ENCODE measurements at places on chromosomes 2 and 18.

GRCh38 chr18:23833714-23834113 lies 144.5 kb downstream of the LAMA3 start:
- no peak for DNase-seq

GRCh38 chr2:26854283-26854827 lies 6.4 kb downstream of the DPYSL5 start:
- DNase-seq: no peak

DNA sequence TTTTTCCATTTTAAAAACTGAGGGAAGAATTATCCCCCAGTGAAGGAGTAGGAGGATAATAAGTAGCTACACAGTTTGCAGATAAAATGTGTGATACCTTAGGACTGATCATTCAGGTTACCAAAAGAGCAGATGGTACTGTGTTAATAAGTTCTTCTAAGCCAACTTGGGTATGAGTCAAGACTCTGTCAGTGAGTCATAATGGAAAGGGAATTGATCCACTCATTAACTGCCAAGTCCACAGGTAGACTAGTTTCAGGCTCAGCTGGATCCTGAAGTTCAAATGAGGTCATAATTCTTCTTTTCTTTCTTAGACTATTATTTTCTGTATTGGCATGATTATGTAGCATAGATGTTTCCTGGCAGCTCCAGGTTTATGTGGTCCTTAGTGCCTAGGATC lies 142.4 kb upstream of the ALPP start:
- DNase-seq: no peak

GRCh38 chr2:196433116-196433515 lies 206.4 kb upstream of the CCDC150 start:
- no peak for DNase-seq

DNA sequence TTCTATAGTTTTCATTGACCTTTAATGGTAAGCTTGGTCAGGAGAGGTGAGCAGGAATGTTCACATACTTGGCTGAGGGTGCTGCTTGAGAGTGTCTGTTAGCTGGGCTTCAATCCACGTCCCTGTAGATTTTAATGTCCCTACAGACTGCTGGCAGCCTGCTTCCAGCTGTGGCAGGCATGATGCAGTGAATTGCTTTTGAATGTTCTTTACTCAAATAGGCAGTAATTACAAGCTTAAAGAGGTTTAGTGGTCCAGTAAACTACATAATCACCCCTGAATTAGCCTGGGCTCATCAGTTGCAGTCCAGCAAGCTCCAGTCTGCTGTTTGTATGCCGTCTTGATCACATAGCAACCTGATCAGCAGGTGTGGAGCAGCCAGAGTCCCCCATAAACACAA lies 102.1 kb downstream of the MEIS1 start:
- DNase-seq: peak; percentile 31

GRCh38 chr2:229346816-229347540 lies 75.9 kb upstream of the PID1 start:
- no peak for DNase-seq
